Karpas-422 (cell line): ENCODE measurements at places on chromosomes 2 and 18.

DNA sequence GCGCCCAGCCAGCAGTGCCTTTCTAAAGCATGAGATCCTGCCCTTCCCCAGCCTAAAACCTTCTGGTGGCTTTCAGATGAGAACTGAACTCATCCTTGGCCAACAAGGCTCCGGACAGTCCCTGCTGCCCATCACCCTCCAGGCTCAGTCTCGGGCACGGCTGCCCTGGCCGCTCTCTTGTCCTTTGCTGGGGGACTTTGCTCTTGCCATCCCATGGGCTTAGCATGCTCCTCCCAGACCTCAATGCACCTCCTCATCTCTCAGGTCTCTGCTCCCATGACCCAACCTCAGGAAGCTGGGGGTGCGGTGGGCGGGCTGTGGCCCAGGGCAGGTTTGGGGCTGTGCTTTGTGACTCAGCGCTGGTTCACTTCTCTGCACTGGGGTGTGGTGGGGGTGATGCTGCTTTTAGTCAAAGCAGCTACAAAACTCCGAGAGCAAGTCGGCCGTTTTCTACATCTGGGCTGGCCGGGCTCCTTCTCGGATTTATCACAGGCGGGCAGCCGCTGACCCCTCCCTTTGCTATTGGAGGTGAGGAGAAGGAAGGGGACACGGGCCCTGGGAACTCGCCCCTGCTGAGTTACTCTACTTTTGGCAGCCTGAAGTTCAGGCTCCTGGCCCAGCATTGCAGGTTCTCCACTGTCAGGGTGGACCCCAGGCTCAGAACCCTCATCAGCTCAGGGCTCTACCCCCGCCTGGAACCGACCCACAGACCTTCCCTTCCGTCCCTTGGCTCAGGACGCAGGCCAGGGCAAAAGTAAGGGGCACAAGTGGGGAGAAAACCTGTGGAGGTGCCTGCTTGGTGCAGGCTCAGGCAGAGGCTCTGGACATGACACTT lies 90.6 kb upstream of the TAF1B start:
- DNase-seq = no peak

DNA sequence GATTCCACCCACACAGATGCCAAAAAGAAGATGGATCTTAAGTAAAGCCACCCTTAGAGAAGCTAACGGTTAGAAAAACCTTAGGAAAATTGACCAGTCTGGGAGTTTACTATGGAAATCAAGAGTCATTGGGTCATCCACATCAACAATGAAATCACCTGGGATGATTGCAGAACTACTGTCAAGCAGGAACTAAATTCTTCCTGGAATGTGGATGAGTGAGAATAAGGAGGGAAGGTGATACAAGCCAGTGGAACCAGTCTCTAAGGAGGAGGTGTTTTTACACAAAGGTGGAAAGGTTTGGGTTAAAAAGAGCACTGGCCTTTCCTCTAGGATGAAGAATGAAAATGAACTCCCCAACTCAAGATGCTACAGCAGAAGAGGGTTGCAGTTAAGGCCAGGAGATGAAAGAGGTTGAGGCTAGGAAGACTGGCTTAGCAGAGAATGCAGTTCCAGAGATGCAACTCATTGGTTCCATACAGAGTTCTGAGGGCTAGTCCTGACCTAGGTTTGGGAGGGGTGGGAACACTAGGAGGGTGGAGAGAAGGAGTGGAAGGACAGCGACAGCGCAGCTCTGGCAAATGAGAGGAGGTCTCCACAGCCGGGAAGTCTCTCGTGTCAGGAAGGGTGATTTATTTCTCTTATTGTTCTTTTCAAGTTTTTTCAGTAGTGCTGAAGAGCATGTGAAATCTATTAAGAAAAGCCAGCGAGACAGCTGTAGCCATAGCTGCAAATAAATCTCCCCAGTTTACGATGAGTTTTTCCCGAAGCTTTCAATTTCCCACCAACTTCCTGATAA lies 27.7 kb upstream of the KDM3A start:
- no peak for DNase-seq

GRCh38 chr2:25467743-25468142 lies 126.0 kb upstream of the DNMT3A start:
- DNase-seq = no peak

DNA sequence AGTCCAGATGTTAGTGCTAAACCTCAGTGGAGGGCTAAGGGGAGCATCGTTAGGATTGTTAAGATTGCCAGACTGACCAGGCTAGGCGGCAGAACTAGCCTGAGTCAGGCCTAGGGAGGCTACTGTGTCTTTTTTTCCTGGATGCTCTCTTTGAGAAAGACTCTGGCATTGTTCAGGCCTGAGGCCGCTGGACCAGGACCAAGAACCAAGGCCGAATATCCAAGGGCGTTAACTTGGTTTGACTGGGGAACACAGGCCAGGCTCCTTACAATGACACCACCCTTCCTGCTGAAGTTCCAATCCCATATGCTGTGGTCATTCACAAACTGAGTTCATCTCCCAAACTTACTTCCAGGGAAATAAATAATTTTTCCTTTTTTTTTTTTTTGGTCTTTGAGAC lies 10.6 kb downstream of the HTRA2 start:
- DNase-seq = no peak

DNA sequence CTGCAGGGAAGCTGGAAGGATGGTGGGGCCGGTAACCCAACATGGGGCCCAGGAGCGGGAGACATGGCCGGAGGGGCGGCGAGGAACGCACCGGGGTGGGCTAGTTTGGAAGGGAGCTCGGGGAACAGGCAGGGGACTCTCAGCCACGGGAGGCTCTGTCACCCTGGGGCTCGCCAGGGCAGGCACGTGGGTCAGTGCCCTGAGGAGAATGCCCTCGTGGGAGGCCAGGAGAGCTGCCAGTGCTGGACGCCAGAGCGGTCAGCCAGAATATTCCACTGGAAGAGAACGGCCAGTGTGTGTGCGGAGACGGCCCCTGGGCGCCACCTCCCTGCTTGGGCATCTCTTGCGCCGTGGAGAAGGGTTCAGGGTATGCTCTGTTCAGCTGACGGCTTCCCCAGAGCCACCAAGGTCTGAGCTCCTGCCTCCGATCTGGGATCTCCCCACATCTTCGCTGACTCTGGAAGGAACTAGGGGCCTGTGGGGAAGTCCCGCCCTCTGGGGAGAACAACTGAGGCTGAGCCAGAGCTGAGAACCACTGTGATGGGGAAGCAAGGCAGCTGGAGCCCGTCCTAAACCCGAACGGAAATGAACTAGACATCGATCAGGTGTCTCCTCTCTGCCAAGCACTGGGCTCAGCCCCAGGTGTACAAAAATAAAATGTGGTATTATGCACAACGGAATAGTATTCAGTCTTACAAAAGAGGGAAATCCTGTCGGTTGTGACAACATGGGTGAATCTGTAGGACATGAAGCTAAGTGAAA lies 49.3 kb downstream of the TNP1 start:
- DNase-seq = no peak

GRCh38 chr2:176813621-176814049 lies 399.0 kb upstream of the HNRNPA3 start:
- DNase-seq = peak; percentile 69

DNA sequence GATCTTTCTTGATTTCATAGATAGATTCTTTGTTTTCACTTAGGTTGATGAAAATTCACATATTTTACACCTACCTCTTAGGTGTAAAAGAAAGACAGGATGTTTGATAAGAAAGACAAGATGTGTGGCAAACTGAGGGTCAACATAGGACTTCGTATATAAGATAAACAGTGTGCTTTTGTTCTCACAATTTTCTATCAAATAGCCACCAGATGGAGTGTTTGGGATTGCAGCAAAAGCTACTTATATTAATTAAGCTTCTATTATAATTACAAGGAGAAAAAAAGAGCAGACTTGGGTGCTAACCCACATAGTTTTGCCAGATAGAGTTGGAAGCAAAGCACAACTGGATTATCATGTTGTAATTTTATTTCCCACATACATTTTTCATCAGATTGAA lies 232.9 kb downstream of the CDH7 start:
- peak; percentile 44 for DNase-seq

- DNase-seq = no peak
Measured at GRCh38 chr2:170243898-170244297, 66.0 kb downstream of the MYO3B start.

GRCh38 chr2:170291474-170291873 lies 113.5 kb downstream of the MYO3B start:
- no peak for DNase-seq

- DNase-seq = no peak
Measured at GRCh38 chr2:145635706-145636427, 1115.9 kb upstream of the ZEB2 start.

- DNase-seq = no peak
Measured at GRCh38 chr2:201074996-201075395, 3.2 kb downstream of the NDUFB3 start.

DNA sequence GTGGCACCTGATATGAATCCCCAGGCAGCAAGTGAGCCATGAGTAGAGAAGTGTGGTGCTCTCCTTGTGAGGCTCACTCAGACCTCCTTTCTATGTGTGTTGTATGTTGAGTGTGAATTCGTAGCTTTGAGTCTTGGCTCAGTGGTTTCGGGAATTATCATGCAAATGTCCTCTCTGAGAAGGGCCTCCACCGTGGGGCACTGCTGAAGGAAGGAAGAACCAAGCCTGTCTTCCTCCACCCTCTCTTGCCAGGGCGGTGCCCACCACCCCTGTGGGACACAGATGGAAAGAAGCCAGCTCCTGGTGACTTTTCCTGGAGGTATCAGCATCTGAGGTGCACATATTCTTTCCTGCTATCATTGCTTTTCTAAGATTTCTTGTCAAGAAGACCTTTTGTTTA lies 156.1 kb downstream of the MYT1L start:
- no peak for DNase-seq

- DNase-seq = peak; percentile 75
Measured at GRCh38 chr2:44016282-44016681, 20.5 kb upstream of the LRPPRC start.

DNA sequence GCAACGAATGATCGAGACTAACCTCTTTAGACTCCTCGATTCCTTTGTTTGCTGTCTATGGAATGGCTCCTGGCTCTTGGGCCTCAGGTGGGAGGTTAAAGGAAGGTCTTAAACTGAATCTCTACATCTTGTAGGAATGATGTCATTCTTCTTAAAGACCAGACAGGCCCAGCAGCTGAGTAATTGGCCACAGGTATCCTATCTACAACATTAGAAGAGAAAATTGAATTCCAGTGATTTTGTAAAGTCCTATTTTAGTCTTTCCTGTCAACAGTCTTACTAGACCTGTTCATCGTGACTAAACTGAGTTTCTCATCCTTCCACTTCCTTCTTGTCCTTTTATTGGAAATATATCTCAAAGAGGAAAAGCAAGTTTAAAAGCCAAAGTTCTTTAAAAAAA lies 274.8 kb downstream of the ALPK2 start:
- DNase-seq = no peak

DNA sequence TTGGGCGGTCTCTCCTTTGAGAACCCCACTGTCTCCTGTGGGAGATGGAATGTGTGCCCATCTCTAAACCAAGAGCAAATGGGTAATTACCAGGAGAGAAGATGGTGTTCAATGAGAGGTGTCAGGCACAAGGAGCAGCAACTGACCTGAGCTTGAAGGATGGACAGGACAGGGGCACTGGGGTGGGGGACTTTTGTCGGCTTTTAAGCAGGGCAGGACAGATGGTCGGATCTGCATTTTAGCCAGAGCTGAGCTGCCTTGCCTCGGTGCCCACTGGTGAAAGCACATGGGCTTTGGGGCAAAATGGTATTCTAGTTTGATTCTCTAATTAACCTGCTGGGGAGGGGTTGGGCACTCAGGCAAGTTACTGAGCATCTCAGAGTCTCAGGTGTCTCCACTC lies 98.0 kb downstream of the INHBB start:
- no peak for DNase-seq

DNA sequence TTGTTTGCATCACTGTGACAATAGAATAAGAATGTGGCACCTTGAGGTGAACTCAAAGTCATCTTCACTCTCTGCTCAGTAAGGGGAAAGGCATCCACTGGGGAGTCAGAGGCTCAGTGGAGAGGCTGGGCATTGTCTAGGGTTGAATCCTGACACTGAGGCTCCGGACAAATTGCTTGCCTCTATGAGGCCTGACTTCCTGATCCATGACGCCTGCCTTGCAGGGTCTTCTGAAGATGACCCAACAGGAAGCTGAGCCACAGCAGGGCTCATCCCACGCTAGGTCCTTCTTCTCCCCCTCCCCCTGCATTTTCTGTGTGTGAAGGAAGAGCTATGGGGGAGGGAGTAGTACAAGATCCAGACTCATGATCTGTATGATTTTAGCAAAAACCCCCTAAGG lies 265.1 kb downstream of the SH3BP4 start:
- DNase-seq = no peak

DNA sequence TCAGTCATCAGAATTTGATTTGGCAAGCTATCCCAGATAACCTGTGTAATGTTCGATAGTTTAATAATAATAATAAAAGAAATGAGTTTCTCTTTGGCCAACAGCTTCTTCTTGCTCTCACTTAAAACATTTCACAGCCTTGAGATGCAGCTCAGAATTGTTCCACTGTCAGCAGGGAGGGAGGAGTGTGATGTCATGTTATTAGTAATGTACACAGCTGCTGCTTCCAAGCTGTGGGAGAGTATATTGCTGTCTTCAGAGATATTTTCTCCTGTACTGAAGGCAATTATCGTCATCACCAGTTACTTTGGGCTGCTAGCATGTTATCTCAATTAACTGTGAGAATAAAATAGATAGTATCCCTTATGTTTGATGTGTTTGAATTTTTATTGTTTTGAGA lies 146.9 kb upstream of the MAP3K20 start:
- no peak for DNase-seq

- peak; percentile 6 for DNase-seq
Measured at GRCh38 chr2:11329776-11330175, 14.7 kb downstream of the ROCK2 start.

DNA sequence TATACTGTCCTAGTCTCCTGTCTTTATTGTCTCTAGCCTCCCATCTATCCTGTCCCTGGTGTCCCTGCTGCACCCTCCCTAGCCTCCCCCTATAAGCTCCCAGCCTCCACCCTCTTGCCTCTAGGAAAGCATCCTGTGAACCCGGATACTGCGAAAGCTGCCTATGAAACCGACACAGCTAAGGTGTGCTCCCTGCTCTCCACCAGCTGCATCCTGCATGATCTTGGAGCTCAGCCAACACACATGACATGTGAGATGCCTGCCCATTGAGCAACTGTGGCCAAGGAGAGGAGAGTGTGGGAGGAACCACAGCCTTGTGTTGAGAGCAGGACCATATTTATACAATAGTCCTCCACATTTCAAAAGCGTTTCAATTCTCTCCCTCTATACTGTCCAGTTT lies 187.1 kb downstream of the ZBTB7C start:
- DNase-seq = peak; percentile 53

DNA sequence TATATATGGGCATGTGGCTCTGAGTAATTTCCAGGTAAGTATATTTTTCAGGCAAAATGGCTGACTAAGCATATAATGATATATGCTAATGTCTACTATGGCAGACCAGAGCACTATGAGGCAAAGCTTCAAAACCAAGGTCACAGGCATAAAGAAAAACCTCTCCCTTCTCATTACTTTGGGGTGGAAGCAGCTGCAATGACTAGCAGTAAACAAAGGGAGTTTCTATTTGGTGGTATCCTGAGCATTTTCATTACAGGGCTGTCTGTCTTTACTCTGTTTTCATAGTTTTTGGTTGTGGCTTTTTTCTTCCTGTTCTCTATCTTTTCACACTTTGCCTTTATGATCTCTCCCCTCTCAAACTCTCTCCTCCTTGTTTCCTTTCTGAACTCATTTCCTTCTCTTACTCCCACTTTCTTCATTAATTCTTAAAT lies 15.6 kb downstream of the PDE6D start:
- no peak for DNase-seq

- DNase-seq = no peak
Measured at GRCh38 chr2:125418483-125418882, 1237.5 kb upstream of the GYPC start.

GRCh38 chr2:11873356-11874154 lies 127.1 kb downstream of the LPIN1 start:
- no peak for DNase-seq

- no peak for DNase-seq
Measured at GRCh38 chr2:105072039-105072438, 34.2 kb downstream of the MRPS9 start.

GRCh38 chr2:127901339-127902056 lies 15.7 kb upstream of the AMMECR1L start:
- no peak for DNase-seq
